ENCODE measurements at places on chromosomes 5 and 9.

DNA sequence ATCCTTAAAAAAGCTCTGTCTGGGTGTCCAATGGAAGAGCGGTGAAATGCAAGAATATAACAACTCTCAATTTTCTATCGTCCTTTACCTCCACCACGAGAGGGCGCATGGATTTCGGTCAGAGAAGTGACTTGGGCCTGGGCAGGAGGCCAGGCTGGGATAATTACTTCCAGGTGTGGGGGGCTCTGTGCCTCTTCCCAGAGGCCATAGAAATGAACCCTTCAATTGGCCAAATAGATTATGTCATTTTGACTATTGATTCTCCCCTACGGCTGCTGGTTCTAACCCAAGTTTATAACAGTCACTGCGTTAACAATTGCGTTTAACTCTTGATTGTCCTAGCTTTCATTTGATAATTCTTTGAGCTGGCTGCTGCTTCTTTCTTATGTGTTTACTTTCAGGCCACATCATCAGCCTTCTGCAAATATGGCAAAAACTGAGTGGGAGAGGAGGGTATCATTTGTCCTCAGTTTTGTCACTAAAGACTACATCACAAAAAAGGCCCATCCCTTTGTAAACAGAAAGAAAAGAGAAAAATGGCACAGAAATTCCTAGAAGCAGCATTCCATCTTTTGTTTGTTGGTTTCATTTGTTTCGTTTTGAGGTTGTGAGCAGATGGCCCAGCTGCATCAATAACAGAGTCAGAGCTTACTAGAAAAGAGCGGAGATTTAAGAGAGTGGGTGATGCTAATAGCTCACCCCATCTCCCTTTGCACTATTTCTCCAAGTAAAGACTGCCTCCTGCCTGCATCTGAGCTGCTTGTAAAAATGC, 45.4 kb upstream of the ZFR start:
- DNase-seq = peak; percentile 45

DNA sequence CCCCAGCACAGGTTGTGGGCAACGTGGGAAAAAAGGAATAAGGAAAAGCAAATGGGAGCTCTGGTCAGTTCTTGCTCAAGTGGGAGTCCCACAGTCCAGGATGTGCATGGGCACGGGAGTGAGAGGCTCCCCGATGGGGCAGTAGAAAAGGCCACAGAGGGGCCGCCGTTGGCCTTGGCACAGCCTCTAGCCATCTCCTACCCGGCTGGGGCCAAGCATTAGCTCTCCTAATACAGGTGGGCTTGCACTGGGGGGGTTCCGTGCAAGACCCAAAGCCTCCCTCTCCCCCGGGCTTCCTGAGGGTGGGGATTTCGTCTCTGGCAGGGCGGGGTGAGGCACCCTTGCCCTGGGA, 212.2 kb upstream of the MVB12B start:
- no peak for DNase-seq

GRCh38 chr5:169626779-169627178, 10.3 kb upstream of the DOCK2 start:
- peak; percentile 96 for DNase-seq

GRCh38 chr5:109987970-109988369, 298.2 kb downstream of the MAN2A1 start:
- no peak for DNase-seq

- DNase-seq = no peak
Measured at GRCh38 chr5:2890011-2890410, 138.5 kb upstream of the IRX2 start.

GRCh38 chr5:76081811-76082771, 1.1 kb upstream of the SV2C start:
- DNase-seq = no peak

- DNase-seq = no peak
Measured at GRCh38 chr5:52909192-52909591, 80.0 kb upstream of the ITGA2 start.

DNA sequence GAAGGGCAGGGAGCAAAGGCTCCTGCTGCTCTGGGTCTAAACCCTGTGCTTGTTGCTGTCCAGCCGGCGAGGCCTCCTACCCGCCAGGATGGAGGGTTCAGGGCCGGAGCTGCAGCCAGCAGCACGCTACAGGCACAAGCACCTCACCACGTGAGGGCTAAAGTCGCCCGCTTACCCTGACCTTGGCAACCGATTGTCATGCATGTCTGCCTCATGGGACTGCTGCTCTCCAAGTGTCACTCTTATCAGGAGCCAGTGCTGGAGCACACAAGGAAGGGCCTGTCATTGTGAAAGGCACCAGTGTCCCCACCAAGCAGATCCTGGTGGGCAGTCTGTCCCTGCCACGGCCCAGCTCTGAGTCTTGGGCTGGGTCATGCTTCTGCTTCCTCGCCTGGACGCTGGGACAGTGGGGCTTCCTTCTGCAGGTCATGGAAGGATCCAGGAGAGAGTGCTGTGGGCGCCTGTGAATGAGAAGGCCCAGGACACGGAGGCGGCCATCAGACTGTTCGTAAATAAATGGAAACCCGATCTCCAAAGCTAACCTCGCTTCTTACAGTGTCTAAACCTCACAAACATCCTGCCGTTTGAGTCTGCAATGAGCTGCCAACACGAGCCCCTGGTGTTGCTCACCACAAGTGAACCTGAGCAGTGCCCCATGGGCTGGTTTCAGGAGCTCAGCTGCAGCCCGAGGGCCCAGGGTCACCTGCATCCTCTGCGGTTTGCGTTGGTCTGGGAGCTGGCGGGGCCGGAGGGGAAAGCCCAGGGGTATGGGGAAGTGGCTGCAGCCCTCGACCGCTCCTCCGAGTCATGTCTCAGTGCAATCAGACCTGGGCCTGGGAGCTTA, 58.2 kb upstream of the RXRA start:
- DNase-seq = no peak

DNA sequence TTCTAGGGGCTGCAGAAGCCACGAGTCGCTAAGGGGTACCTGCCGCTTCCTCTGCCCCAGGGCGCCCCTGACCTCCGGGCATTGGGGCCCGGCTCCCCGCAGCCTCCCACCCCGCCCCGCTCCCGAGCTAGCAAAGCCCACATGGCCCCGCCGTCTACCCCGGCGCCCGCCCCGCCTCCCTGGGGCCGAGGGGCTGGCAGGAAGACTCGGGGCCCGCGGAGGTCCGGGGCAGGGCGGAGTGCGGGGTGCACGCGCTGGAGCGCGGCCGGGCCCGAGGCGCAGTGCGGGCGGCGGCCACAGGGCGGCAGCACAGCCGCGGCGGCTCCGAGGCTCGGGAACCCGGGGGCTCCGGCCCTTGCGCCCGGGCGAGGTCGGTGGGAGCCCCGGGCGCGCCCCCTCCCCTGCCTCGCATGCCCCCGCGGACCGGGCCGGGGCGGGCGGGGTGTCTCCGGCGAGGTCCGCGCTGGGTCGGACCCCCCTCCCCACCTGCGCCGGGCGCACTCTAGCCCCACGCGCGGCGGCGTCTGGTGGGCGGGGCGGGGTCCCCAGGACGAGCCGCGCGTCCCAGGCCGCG, 6.7 kb downstream of the NRARP start:
- no peak for DNase-seq

- no peak for DNase-seq
Measured at GRCh38 chr5:178341851-178342140, 109.2 kb upstream of the PHYKPL start.

Measured in GM04503 (cell line).